ENCODE measurements at places on chromosomes 13 and 19.

GRCh38 chr13:113497217-113497616 is 6.7 kb upstream of the DCUN1D2 start:
- no peak for DNase-seq

- peak; percentile 93 for DNase-seq
These were observed 23.6 kb upstream of the ZNF724 start for GRCh38 chr19:23273590-23274412.

DNA sequence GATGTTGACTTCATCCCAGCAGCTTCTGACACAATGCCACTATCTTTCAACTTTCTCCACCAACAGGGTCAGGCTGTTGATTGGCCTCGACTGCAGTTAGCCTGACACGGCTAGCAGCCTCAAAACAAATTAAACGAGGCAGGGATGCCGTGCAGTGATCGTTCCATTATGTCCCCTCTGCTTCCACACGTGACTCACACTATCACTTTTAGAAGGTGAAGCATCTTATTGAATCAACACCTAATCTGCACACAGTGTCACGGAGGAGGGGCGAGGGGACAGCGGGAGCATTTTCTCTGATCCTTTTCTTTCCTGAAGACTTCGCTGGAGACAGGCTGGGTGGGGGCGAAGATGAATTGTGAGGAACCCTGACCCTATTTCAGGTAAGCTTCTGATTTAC is 241.9 kb upstream of the ZNF507 start:
- no peak for DNase-seq

- DNase-seq: no peak
These were observed 2701.3 kb downstream of the PCDH9 start for GRCh38 chr13:64528838-64529237.

GRCh38 chr13:51704399-51705313 is 99.3 kb downstream of the DHRS12 start:
- DNase-seq: no peak

DNA sequence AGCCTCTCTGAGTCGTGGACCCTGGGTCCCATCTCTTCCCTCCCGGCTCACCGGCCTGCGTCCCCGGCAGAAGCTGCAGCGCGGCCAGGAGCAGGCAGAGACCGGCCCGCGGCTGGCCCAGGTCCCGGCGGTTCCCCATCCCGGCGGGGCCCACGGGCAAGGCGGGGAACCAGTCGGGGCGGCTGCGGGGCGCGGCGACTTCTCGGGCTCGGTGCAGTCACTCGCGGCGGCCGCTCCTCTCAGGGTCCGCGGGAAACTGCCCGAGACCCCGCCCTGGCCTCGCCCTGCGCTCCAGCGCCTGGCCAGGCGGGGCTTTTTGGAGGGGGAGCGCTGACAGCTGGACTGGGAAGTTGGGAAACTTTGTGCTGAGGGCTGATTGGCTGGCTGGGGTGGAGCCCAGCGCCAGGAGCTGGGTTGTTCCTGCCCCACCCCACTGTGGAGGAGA is at the start of gene COL5A3:
TSS of gene COL5A3 (minus strand) at position 258 of the 445 bp plus-strand sequence. CDS start at position 139, 119 bp downstream.
- DNase-seq: no peak

DNA sequence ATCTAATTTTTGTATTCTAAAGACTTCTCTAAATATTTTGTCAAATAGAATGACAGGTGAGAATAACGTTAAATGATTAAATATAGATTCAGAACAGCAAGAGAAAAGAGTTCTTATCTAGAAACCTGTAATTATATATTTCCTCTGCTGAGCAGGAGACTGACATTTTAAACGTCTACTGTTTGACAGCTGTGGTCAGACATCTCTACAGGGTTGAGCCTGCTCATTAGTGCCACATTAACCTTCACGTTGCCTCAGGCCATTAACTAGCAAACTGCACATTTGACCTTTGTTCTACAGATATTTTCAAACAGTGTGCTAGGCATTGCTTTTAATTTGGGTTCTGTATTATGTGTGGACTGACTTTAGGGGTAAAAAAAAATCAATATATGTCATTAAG is 347.5 kb downstream of the GPC5 start:
- DNase-seq: no peak

DNA sequence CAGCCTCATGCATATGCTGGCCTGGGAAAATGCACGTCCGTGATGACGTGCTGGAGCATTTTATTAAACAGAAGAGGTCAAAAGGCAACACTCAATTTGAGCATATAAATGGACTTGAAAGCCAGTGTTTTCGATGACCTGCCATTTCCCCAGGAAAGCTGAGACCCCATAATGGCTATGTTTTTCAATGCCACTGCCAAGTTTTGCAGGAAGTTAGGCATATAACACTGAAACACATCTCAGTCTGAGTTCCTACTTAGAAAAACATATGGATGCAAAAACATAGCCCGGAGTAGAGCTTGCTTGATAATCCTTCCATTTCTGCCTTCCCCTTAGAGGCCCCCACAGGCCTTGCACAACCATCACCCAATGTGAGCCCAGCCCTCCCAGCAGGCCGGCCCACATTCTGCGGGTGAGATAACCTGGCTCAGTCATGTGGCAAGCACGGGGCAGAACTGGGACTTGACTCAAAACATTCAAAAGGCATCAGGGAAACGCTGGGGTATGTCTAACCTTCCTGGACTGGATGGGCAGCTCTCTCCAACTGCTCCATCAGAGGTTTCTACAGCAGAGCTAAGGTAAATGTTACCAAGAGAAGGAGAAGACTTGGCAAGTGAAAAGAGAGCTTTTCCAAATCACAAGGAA is 24.9 kb downstream of the EPS15L1 start:
- DNase-seq: peak; percentile 93

DNA sequence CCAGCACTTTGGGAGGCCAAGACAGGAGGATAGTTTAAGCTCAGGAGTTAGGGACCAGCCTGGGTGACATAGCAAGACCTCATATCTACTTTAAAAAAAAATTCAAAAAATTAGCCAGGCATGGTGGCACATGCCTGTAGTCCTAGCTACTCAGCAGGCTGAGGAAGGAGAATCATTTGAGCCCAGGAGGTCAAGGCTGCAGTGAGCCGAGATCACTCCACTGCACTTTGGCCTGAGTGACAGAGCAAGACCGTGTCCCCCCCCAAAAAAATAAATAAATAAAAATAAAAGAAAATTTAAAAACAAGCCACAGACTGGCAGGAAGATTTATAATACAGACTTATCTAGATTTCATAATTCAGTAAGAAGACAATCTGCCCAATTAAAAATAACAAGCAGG is 14.8 kb downstream of the PSPC1 start:
- no peak for DNase-seq

GRCh38 chr19:48169578-48169938 is 586 bp downstream of the LIG1 start:
- DNase-seq: peak; percentile 94

- no peak for DNase-seq
These were observed 2.2 kb downstream of the CD70 start for GRCh38 chr19:6588508-6589345.

DNA sequence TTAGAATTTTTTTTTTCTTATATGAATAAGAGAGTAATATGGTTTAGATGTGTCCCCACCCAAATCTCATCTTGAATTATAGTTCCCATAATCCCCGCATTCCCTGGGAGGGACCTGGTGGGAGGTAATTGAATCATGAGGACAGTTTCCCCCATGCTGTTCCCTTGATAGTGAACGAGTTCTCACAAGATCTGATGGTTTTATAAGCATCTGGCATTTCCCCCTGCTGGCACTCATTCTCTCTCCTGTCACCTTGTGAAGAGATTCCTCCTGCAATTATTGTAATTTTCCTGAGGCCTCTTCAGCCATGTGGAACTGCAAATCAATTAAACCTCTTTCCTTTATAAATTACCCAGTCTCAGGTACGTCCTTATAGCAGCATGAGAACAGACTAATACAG is 205.7 kb downstream of the MYO16 start:
- no peak for DNase-seq
